NCI-H187 treated with DMSO at 0.1 percent for 48 hours (cell line): ENCODE measurements at places on chromosomes 7 and 10.

DNA sequence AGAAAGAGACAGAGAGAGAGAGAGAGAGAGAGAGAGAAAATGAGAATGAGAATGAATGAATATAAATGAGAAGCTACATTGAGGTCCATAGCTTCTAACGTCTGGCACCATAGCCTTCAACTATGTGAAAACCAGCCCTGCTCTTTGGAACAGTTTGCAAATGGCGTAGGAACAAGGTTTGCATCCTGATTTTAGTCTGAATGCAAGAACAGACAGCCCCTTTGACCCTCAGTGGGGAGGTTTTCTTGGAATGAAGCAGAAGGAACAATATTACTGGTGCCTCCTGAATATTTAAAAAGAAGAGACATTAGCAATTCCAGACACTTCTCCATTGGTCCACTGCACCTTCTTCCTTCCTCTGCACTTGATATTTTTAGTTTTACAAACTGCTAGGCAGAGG lies 23.0 kb downstream of the LHPP start:
- DNase-seq: no peak

GRCh38 chr10:111650088-111650487 lies 533.5 kb downstream of the GPAM start:
- DNase-seq: no peak

GRCh38 chr10:118253397-118253796 lies 88.7 kb downstream of the FAM204A start:
- no peak for DNase-seq

DNA sequence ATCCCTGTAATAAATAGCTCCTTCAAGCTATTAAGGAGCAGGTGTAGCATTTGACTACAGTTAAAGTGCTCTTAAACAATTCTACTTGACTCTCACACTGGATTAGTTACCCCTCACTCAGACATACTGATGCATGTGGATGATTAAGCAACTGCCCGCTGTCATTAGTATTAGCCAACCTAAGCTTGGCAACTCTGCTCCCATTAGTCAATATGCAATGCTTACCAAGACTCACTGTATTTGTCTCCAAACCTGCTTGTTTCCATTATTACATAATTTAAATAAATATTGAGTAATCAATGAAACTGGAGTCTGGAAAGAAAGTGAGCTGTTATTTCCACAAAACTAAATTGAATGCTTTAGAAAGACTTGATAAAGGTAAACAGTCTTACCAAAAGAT lies 144.0 kb upstream of the ASAH2 start:
- DNase-seq: no peak

GRCh38 chr7:87779806-87780205 lies 96.4 kb downstream of the SLC25A40 start:
- no peak for DNase-seq

DNA sequence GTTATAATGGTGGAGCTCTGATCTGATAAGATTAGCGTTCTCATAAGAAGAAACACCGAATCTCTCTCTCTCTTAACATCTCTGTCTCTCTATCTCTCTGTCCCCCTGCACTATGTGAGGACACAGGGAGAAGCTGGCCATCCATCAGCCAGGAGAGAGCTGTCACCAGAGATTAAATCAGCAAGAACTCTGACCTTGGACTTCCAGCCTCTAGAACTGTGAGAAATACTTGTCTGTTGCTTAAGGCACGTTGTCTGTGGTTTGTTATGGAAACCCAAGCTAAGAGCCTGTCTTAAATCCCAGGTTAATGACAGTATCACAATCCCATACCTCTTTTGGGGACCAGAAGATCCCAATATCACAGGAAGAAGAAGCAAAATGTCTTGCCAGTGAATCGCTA lies 132.0 kb upstream of the AKR1E2 start:
- DNase-seq: no peak

DNA sequence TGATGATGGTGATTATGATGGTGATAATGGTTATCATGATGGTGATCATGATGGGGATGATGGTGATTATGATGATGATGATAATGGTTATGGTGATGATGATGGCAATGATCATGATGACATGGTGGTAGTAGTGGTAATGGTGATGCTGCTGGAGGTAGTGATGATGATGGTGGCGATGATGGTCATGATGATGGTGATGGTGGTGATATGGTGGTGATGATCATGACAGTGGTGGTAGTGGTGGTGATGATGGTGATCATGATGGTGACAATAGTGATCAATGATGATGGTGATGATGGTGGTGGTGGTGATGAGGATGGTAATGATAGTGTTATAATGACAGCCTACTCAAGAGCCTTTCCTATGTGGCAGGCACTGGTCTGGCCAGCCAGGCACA lies 31.8 kb upstream of the DPYSL4 start:
- DNase-seq: no peak

- no peak for DNase-seq
Measured at GRCh38 chr10:48538611-48539010, 66.3 kb downstream of the ARHGAP22 start.

- no peak for DNase-seq
Measured at GRCh38 chr7:100080907-100081534, 502 bp downstream of the ZNF3 start.

GRCh38 chr7:36514289-36515243 lies 124.9 kb downstream of the ANLN start:
- DNase-seq: no peak

GRCh38 chr10:24209432-24209771 lies 464 bp downstream of the KIAA1217 start:
- no peak for DNase-seq

GRCh38 chr7:156986378-156986777 lies 24.1 kb downstream of the MNX1 start:
- no peak for DNase-seq

DNA sequence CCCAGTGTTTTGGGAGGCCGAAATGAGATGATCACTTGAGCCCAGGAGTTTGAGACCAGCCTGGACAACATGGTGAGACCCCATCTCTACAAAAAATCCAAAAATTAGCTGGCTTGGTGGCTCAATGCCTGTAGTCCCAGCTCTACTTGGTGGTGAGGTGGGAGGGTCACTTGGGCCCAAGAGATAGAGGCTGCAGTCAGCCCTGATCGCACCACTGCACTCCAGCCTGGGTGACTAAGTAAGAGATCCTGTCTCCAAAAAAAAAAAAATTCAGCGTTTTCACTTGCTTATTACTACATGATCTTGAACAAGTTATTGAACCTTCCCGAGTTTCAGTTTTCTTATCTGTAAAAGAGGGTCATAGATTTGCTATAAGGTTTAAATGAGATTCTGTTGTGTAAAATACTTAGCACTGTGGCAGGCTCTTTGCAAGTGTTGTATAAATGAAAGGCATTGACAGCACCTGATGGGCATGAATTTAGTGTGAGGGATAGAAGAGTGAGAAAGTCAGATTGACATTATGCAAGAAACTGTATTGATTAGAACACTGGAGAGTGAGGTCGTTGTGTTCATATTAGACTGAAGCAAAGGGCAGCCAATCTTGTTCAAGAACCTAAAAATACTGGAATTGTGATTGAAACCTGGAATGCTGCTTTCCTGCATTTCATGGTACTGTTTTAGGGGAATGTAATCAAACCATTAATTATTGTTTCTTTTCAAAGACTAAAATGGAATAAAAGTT lies 136.8 kb downstream of the LCOR start:
- no peak for DNase-seq

DNA sequence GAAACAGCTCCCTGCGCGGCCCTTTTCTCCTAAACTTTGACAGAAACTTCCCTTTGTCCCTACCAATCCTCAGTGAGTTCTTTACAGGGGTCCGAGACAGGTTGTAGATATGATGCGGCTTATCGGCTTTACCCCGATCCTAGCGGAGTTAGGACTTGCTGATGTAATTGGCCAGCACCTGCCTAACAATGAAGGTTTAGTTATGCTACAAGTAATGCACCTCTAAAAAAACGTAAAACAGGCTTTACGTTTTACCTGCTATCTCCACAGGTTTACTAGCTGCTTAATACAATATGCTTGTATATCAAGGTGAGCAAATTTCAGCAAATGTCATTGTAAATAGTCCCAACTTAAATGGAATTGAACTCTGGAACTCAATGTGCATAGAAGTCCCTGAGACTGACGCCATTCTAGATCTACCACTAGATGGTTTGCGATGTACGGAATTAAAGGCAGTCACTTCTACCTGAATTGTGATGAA lies 697 bp upstream of the SNX13 start:
- DNase-seq: no peak

DNA sequence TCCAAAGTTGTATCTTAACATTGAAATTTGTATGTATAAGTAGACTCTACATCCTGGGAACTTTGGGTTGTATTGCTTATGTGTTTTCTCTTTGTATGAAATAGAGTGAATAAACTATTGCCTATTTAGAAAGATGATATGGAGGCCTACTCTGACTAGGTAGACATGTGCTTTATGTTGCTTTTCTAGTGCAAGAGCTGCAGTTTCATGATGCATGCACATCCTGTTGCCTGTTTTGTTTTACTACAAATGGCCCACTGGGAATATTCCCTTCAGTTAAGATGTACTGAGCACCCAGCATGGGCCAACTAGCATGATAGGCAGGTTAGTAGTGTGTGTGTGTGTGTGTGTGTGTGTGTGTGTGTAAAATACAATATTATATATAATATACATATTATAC lies 282.1 kb upstream of the LRGUK start:
- no peak for DNase-seq

GRCh38 chr7:149806726-149807125 lies 31.4 kb upstream of the ZNF862 start:
- DNase-seq: no peak

- no peak for DNase-seq
Measured at GRCh38 chr7:64098-64915, 128.1 kb upstream of the FAM20C start.

DNA sequence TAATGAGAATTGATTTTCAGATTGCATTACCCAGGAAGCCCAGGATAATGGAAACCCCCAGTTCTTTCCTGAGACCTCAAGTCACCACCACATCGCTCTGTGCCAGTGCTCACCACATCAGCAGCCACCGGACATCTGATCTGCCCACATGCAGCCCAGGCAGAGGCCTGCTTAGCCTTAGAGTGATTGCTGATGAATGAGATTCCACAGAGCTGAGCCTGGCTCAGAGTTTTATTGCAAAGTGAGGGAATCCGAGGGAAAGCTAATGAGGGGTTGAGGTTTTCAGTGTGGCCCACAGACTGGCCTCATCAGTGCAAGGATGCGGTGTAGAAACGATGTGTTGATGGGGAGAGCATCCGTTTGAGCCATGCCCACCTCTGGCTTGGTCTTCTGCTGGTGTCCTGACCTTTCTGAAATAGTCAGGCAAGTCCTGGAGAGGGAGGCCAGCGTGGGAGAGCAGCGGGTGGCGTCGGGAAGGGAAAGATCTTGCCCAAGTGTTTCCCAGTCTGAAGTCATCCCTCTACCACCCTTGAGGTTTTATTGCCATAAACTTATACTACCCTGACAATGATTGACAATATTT lies 120.3 kb downstream of the ITIH5 start:
- no peak for DNase-seq

GRCh38 chr7:22184549-22185199 lies 172.3 kb downstream of the RAPGEF5 start:
- DNase-seq: no peak

DNA sequence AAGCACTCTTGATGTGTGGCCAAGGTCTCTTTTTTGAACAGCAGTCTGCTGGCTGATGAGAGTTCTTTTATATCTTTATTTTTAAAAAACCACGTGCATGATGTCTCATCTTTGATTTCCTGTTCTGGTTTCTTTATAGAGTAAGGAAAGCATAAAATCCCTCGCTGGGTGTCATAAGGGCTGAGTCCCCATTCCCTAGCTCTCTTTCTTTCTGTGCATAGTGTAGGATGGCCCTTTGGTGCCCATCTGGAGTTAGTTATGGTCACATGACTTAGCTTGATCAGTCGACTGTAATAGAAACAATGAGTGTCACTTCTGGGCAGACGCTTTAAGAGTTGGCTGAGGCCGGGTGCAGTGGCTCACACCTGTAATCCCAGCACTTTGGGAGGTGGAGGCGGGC lies 38.5 kb downstream of the GHRHR start:
- DNase-seq: no peak

GRCh38 chr10:102801496-102801895 lies 35.7 kb downstream of the CYP17A1 start:
- DNase-seq: no peak

DNA sequence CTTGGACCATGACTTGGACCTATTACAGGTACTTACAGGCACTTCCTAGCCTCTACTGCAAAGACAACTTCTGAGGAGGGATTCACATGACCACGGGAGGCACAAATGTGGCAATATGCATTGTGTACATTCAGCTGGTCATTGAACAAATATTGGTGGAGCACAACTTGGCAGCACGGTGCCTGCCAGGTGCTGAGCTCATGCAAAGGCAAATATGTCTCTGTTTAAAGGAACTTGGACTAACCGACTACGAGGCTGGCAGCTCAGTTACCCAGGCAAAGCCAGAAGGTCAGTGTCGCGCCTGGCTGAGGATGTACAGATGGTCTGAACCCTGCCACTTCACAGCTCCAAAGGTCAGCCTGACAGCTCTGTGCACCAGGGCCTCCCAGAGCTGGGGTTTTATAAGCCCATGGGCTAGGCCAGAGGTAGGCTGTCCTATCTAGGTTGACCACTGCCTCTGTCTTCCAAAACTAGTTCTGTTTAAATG lies 6.1 kb downstream of the DENND11 start:
- DNase-seq: no peak

DNA sequence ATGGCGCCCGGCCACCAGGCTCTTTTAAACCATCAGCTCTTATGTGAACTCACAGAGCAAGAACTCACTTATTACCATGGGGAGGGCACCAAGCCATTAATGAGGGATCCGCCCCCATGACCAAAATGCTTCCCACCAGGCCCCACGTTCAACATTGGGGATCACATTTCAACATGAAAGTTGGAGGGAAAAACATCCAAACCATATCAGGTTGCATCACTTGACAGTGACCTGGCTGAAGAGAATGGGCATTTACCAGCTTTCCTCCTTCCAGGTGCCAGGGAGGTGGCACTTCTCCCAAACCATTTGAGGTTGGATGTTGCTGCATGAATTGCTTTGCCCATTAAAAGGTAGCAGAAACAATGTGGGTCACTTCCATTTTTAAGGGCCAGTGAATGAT lies 115.6 kb upstream of the TNS3 start:
- DNase-seq: no peak

DNA sequence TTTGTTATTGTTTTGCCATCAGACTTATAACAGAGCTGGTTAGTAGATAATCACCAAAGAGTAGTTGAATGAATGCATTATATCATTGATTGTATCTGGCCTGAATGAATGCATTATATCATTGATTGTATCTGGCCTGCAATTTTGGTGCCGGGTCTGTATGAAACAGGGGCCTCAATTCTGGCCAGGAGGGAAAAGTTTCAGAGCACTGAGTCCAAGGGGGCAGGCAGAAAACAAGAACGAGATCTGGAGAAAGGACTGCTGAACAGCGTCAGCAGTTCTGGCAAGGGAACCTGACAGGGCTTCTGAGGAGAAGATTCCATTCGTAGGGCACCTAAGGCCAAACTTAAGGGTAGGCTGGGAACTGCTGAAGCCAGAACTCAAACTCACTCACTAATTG lies 128.0 kb downstream of the SEMA3C start:
- DNase-seq: no peak
